ENCODE measurements at places on chromosomes 11 and 22.
A peak's percentile ranks its signal among the peaks of the same experiment; 100 is the strongest.

DNA sequence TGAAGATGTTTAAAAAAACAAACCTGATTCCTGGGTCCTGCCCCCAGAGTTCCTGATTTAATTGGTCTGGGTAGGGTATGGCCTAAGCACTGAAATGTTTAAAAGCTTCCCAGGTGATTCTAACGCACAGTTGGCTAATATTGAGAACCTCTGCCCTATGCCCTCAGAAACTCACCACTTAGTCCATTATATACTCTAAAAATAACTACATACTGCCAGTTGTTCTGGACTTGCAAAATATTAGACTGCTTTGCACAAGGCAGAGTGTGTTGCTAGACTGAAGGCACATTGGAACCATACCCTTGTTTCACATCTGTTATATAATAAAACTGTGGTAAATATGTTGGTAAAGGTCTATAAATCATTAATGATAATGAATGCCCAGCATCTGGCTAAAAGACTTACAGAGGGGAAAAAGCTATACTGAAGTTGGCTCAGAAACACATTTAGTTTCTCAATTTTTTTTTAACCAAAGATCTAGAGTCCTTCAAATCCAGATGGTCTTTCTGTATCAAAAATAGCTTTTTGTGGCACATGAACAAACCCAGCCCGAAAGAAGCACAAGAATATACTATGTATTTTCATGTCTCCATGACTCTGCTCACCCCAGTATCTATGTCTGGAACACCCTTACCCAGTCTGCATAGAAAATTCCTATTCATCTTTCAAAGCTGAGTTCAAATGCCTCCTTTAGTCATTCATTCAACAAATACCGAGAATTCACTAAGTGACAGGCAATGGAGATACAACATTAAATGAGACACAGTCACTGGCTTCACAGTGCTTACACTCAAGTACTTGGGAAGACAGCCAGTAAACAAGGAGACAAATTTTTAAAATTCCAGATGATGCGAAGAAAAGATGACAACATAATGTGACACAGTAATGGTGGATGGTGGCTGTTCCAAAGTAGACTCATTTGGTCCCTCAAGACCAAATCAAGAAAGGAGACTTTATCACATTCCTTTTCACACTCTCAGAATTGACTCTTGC is 44.1 kb downstream of the RBFOX2 start:
- DNase-seq, result no peak

DNA sequence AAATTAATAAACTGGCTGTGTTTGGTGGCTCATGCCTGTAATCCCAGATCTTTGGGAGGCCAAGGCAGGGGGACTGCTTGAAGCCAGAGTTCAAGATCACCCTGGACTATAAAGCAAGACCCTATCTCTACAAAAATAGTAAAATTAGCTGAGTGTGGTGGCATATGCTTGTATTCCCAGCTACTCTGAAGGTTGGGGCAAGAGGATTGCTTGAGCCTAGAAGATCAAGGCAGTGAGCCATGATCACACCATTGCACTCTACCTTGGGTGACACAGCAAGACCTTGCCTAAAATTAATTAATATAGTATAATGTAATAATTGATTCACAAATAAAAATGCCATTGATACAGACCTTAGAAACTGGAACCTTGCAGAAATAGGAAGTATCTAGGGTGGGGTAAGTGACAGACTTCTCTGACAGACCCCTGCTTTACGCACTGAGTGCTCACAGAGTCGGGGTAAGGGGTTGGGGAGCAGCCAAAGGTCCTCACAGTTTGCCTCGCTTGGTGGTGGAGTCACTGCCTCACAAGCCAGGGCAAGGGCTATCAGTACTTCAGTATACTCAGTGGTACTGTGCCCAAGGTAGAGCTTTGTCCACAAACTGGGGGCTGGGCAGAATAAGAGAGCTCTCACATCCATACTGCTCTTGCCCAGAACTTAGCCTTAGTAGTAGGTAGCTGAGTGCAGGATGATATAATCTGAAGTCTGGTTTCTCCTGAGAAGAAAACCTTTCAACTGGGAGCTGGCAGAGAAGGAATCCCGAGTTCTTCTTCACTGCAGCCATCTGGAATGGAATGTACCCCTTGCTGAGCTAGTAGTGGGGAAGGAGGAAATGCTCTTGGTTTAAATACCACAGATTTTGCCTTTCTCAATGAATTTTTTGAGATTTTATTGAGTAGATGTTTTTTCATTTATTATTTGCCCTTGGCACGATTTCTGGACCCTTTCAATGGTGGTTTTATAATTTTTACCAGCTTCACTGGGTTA is 65.5 kb downstream of the EMSY start:
- DNase-seq, result no peak

DNA sequence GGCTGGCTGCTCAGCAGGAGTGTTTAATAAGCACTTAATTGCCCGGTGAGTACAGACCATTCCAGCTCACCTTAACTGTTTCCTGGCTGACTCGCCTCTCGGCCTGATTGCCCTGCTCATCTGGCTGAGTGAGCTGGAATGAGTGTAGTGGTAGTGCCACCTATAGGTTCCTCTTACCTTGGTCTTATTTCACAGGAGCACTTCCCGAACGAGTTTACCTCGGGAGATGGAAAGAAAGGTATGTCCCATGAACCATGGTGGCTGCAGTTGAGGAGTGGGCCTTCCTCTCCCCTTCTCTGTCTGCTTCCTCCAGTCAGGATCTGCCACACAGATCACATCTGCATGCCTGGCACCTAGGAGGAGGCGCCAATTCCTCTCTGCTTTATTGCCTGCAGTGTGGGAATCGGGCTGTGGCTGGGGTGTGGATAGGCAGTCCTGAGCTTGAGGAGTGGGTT is 26.7 kb downstream of the UPB1 start:
- peak; percentile 3 for DNase-seq

- no peak for DNase-seq
Observed at GRCh38 chr11:12009617-12010321, 1.3 kb upstream of the DKK3 start.

DNA sequence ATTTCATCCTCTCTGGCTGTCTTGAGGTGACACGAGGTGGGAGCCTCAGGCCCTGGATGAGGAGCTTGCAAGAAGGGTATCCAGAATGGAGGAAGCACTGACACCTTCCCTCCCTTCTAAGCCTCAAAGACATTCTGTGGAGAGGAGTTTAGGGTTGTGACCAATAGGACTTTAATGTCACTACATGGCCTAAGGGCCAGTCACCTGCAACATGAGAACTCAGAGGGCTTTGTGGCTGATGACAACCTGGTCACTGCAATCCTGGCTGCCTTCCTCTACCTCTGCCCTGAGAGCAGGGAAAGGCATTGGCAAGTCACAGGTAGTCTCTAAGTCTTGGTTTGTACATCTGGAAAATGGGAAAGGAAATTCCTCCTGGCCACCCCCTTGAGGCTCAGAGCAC is 33.7 kb downstream of the PISD start:
- DNase-seq, result no peak

- DNase-seq, result no peak
Observed at GRCh38 chr11:34794696-34795095, 121.5 kb downstream of the APIP start.

DNA sequence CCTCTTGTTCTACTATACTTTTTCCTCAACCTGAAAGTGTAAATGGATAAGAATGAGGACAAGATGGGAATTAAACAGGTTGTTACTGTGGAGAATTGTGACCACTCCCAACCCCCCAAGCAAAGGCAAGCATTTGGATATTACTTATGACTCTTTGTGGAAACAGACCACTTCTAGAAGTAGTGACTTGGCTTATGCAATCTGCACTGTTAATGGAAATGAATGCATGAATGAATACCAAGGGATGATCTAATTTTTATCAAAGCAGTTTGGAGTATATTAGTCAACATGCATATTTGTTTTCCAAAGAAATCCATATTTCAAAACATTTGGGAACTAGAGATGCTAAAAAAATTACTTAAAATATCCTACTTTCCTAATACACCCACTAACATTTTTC is 35.3 kb downstream of the AMOTL1 start:
- no peak for DNase-seq

DNA sequence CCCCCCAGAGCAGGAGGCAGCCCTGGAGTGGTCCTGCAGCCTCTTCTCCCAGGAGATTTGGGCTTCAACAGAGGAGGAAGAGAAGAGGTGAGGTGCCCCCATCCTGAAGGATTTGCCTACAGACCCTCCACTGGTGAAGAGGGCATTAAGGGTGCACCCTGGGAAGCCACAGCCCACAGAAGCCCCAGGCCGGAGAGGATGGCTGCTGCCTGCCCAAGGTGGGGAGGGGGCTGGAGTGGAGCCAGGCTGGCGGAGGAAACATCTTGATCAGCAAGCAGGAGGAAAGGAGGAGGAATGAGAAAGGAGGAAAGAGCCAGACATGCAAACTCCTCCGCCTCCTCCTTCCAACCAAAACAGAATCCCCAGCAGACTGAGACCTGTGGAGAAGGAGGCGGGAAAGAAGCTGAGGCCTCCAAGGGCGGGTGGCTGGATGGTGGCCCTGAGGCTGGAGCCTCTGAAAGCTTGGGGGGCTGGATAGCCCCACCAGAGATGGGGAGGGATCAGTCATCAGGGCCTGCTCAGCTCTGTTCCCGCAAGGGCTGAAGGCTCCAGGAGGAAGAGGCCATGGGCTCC is 31.3 kb downstream of the ARRB1 start:
- no peak for DNase-seq

- no peak for DNase-seq
Observed at GRCh38 chr11:19767627-19768151, 55.1 kb downstream of the NAV2 start.

- DNase-seq, result no peak
Observed at GRCh38 chr11:108551651-108552462, 41.7 kb downstream of the EXPH5 start.

- DNase-seq, result no peak
Observed at GRCh38 chr11:86769219-86769618, 31.1 kb upstream of the PRSS23 start.

GRCh38 chr11:60502221-60502775 is 9.7 kb downstream of the MS4A12 start:
- DNase-seq, result no peak

GRCh38 chr11:12207384-12208150 is 97.2 kb downstream of the MICAL2 start:
- DNase-seq, result no peak

GRCh38 chr11:70429428-70429705 is 31.0 kb downstream of the CTTN start:
- no peak for DNase-seq

DNA sequence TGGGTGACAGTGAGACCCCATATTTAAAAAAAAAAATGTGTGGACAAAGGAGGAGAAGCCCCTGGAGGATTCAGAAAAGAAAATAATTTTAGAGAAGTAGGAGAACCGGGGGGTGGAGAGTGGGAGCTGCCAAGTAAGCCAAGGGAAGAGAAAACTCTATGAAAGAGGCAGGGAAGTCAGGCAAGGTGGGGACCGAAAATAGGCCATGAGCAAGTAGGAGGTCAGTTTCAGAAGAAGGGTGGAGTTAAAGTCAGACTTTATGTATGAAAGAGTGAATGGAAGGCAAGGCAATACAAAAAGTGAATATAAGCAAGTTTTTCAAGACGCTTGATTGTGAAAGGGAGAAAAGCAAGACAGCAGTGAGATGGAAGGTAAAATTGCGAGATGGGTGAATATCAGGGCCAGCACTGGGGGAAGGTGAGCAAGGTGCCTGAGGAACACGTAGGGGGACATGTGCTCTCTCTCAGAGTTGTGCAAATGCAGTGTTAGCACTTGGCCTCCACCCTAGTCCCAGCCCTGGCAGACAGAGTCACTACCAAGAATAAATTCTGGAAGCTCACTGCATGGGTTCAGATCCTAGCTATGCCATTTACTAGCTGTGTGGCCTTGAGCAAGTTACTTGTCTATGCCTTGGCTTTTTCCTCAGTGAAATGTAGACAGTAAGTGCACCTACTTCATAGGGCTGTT is 6.7 kb downstream of the XRRA1 start:
- DNase-seq, result no peak

- no peak for DNase-seq
Observed at GRCh38 chr22:47850644-47851151, 1088.2 kb downstream of the TBC1D22A start.

DNA sequence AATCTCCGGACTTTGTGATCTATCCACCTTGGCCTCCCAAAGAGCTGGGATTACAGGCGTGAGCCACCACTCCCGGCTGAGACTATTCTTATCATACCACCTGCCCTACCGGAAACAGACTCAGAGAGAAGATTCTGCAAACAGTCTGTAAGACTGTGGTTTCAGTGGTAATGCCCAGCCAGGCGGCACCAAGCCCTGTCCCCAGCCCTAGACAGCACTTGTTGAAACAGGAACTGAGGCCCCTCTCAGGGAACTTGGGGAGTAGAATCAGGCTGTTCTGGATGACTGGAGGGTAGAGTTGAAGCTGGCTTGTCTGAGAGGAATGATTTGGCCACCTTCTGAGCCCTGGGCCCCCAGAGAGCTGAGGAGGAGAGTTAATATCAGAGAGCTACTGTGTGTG is 1.3 kb upstream of the INSC start:
- DNase-seq, result no peak

DNA sequence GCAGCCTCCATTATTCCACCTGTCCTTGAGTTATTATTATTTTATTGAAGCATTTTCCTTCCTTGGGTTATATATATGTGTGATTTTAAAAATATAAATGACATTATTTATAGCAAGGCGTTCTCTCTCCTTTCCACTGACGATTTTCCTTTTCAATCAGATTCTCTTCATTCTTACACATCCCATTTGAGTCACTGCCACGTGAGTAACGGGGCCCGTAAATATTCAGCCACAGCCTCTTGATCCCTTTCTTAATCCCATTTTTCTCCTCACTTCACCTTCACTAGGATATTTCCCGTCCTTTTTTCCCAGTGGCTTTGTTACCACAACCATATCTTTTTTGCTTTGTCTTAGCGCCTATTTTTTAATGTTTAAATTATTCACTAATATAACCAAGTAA is 396.2 kb downstream of the NTM start:
- DNase-seq, result no peak

DNA sequence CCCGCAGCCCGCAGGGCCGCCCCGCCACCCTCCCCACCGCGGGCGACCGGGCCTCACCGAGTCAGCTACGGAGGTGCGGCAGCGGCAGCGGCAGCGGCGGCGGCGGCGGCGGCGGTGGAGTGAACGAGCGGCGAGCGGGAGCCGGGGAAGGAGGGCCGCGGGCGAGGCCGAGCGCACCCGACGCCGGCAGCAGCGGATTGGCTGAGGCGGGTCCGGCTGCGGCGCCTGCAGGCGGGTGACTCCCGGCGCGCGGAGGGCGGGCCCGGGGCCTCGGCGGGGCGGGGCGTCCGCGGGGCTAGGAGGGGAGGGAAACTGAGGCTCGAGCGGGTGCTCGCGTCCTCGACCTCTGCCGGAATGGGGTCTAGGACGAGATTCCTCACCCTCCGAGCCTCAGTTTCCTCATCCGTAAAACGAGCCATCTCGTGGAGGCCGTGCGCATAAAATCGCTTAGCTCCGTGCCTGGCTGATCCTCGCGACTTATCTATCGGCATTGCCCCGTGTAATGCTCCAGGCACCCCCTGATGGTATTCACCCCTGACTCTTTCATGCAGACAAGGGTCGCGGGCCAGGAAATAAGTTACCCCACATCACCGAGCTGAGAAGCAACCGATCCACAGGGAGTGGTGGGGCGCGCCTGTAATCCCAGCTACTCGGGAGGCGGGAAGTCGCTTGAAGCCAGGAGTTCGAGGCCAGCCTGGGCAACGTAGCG is at the start of gene CPT1A:
TSS of gene CPT1A (minus strand) at position 199 of the 709 bp plus-strand sequence. CDS start 26,442 bp downstream, outside the sequence.
- no peak for DNase-seq

GRCh38 chr11:62919898-62920640 is 1.1 kb downstream of the CHRM1 start:
- DNase-seq, result no peak

- no peak for DNase-seq
Observed at GRCh38 chr11:121547574-121547973, 94.8 kb upstream of the SORL1-AS1 start.

GRCh38 chr22:45180146-45180679 is 16.5 kb downstream of the NUP50 start:
- DNase-seq, result no peak

GRCh38 chr11:130279989-130280388 is 34.7 kb downstream of the ZBTB44 start:
- no peak for DNase-seq
